ENCODE measurements at places on chromosomes 5 and 9.
A peak's percentile ranks its signal among the peaks of the same experiment; 100 is the strongest.

GRCh38 chr5:52983731-52984636 lies 5.2 kb upstream of the ITGA2 start:
- no peak for DNase-seq

DNA sequence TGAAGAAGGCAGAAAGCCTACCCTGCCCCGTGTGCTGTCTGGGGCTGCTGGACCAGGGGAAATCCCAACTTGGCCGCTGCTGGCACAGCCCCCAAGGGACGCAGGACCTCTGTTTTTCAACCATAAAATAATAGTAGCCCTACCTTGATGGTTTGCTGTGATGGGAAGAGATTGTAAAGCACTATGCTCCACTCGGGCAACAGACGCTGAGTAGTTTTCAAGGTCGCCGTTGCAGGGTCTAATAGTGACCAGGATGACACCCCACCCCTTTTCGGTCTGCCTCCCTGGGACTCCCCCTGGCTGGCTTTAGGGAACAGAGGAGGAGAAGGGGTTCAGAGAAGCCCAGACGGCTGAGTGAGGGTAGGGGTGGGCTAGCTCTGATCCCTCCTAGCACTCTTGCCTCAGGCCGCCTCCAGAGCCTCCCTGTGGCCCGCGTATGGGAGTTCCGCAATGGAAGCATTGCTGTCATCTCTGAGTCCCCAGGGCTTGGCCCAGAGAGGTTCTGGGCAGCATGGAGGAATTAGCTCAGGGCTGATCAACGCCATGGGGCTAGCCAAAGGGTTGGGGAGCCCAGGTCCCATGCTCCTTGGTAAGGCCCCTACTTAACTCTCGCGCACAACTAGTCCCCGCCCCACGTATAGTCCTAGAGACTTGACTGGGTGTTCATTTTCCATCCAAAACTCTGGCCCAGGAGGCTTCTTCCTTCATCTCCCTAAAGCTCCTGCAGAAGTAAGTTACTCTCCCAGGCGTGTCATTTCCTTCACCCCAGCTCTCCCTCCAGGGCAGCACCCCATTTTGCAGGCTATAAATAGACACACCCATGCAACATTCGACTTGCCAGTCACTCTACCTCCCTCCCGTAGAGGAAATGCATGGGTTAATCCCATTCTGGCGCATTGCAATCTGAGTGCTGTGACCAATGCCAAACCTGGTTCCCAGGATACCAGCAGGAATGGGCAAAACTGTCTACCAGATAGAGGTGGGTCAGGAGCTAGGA lies 1.1 kb upstream of the IRF1 start:
- no peak for DNase-seq

- no peak for DNase-seq
These were observed 11.7 kb upstream of the EXOSC2 start for GRCh38 chr9:130681769-130682420.

DNA sequence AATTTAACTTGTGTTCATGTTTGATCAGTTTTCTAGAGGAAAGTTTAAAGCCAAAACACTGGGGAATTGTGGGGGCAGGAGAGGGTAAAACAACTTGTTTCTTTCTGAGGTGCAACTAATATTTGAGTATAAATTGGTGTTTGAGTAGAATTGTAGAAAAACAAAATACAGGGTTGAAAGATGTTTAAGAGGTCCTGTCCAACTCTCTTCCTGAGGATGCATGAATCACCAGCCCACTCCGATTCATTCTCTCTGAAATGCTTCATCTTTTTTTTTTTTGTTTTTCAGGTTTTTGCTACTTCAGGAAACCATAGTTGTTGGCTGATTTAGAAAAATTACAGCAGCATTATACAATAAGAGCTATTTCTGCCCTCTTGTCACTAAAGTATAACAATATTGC lies 42.4 kb upstream of the TMC1 start:
- DNase-seq = no peak

DNA sequence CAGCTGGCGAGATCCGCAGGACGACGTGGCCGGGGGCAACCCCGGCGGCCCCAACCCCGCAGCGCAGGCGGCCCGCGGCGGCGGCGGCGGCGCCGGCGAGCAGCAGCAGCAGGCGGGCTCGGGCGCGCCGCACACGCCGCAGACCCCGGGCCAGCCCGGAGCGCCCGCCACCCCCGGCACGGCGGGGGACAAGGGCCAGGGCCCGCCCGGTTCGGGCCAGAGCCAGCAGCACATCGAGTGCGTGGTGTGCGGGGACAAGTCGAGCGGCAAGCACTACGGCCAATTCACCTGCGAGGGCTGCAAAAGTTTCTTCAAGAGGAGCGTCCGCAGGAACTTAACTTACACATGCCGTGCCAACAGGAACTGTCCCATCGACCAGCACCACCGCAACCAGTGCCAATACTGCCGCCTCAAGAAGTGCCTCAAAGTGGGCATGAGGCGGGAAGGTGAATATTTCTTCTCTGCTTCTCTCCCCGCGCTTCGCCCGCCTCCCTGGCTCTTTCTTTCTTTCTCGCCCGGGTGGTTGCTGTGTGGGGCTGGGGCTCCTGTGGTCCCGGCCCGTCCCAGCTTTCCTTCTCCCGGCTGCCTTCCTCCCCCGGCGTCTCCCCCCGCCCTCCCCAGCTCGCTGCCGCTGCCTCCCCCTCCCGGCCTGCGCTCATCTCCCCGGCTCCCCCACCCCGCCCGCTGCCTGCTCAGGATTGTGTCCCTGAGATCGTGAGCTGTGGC lies 2.2 kb downstream of the NR2F1 start:
- no peak for DNase-seq

GRCh38 chr5:16894236-16895057 lies 41.6 kb downstream of the MYO10 start:
- no peak for DNase-seq

- no peak for DNase-seq
These were observed 1.7 kb upstream of the CANX start for GRCh38 chr5:179697108-179697507.

DNA sequence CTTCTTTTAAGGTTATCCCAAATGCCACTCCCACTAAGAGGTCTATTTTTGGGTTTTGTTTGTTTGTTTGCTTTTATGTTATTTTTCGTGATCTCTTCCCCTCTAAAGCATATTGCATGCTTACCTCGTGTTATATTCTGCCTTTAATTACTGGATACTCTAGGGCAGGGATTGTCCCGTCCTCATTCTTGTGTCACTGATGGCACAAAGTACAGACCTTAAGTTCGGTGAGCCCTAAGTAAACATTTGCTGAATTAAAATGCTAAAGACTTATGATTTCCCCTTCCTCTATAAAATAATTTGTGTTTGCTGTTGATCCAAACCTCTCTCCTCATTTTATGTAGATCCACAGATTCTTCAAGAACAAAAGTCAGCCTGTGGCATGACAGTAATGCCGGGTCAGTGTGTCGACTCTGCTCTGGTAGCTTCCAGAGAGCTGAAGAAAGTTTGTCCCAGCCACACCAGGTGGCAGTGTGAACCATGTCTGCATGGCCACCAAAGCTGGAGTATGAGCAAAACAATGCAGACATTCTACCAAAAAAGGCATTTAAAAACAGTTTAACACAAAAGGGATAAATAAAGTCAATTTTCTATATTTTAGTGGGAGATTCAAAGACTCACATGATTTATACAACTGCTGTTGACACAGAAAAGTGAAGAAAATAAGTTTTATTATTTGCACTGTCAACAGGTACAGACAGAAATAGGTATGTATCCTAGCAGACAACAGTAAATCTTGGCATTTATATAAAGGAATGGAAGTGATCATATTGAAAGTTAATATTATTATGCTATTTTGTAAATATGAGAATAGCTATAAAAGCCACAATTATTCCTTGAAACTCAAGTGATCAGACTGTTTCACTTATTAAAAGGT lies 17.9 kb upstream of the POC5 start:
- peak; percentile 85 for DNase-seq

GRCh38 chr5:6279607-6280006 lies 98.7 kb downstream of the MED10 start:
- peak; percentile 81 for DNase-seq

DNA sequence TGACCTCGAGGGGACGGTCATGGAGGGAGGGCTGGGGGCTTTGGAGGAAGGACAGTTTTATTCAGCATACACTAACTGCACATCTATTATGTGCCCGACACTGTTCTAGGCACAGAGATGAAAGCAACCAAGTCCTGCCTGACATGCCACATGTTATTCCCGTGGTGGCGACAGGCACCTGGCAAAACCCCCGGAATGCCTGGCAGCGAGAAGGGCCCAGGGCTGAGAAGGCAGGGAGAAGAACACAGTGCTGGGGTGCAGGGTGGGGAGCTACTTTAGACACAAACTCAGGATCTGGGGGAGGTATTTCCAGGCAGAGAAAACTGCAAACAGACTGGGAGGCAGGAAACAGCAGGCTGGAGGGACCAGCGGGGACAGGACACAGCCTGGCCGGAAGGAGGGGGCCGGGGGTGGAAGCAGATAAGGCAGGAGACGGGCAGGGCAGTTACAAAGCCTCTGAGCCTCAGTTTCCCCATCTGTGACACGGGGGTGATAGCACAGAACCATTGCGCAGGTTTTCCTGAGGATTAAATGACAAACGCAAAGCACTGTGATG lies 77.7 kb downstream of the STK10 start:
- no peak for DNase-seq

DNA sequence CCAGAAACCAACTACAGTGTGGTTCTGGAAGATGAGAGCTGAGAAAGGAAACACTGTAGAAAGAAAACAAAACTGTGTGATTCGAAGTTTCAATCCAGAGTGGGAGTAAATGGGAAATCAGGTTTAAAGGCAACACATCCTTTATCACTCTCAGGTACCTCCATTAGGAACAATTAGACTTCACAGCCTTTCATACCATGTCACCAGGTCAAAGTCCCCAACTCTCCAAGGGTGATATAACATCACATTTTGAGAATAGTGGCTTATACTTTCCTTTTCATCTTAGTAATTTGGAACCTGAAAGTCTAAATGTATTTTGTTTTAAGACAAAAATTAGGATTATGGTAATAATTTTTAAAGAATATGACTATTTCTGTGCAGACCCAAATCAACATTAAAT lies 194.9 kb upstream of the WWC1 start:
- no peak for DNase-seq

DNA sequence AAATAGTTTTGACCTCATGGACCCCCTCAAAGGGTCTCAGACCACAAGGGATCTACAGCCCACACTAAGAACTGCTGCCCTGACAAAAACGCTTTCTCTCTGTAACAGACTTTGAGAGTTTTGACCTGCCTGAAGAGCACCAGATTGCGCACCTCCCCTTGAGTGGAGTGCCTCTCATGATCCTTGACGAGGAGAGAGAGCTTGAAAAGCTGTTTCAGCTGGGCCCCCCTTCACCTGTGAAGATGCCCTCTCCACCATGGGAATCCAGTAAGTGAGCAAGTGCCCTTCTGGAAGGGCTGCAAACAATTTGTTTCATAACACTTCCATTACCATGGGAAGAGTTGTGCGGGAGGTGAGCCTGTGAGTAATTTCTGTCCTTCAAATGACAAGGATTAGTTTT lies 6.0 kb downstream of the PTTG1 start:
- DNase-seq = no peak

DNA sequence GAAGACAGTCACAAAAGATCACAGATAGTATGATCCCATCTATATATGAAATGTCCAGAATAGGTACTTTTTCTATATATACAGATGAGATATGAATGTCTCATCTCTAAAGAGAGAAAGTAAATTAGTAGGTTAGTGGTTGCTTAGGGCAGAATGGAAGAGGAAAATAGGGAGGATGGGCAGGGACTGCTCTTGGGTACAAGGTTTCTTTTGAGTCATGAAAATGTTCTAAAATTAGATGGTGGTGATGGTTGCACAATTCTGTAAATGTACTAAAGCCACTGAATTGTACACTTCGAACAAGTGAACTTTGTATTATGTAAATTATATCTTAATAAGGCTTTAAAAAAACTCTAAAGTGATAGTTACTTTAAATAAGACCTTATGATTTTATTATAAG lies 59.6 kb upstream of the GRAMD2B start:
- DNase-seq = no peak

DNA sequence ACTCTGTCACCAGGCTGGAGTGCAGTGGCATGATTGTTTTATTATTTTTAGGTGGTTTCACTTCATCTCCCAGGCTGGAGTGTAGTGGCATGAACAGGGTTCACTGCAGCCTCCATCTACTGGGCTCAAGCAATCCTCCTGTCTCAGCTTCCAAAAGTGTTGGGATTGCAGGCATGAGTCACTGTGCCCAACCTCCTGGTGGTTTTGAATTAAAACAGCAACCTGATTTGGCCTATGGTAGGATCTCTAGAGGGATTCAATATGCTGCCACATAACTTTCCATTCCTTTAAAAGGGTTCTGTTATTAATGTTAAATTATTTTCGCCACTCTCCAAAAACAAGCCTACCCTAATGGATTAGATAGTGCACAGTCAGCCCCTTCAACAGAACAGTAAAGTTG lies 9.9 kb upstream of the HSPA4 start:
- no peak for DNase-seq

DNA sequence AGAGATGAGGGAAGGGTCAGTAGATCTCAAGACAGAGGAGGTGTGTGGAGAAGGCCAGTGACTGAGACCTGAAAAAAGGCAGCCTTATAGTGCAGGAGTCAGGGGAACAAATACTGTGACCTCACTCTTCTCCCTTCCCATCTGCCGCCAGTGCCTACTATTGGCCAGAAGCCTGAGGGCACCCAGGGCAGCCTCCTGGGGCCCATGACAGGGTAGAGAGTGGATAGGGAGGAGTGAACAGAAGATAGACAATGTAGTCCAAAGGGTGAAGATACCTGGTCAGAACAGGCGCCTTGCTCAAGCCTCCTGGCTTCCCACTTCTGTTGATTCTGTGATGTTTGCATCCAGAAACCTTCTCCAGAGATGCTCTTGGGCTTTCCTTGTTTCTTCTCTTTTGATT lies 196.7 kb downstream of the PBX3 start:
- no peak for DNase-seq

DNA sequence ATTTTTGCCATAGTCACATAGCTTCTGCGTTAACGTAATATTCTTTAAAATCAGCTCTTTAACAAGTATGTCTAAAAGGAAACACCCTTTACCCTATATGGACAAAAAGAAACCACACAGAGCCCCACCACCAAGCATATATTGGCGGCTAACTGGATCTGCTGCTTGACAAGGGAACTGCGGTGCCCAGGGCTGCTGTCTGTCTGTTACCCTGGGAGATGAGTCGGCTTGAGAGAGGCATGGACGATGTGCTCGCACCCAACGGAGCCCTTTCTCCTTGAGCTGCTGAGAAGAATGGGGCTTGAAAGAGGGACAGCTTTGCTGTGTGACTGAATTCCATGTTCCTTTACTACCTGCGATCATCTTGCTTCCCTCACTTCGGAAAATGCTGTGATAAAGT lies 158.6 kb upstream of the SHB start:
- DNase-seq = peak; percentile 10

- DNase-seq = no peak
These were observed 83.8 kb upstream of the FAM169A start for GRCh38 chr5:74949976-74950375.

- DNase-seq = no peak
These were observed 313.0 kb downstream of the CETN3 start for GRCh38 chr5:90096415-90097081.

GRCh38 chr9:29211003-29211579 lies 1637.8 kb upstream of the C9orf72 start:
- no peak for DNase-seq

GRCh38 chr5:179550511-179551342 lies at the start of gene RUFY1:
Gene RUFY1 (plus strand): TSS chr5:179550554. CDS start chr5:179550570, 16 bp downstream.
- DNase-seq = peak; percentile 64

- DNase-seq = peak; percentile 47
These were observed 13.6 kb downstream of the UBE2D2 start for GRCh38 chr5:139574641-139575312.

GRCh38 chr5:117590944-117591343 lies 1016.3 kb upstream of the SEMA6A start:
- DNase-seq = peak; percentile 14

GRCh38 chr5:159017786-159018185 lies 81.9 kb downstream of the EBF1 start:
- DNase-seq = no peak
